ENCODE measurements at places on chromosomes 2 and 18.

DNA sequence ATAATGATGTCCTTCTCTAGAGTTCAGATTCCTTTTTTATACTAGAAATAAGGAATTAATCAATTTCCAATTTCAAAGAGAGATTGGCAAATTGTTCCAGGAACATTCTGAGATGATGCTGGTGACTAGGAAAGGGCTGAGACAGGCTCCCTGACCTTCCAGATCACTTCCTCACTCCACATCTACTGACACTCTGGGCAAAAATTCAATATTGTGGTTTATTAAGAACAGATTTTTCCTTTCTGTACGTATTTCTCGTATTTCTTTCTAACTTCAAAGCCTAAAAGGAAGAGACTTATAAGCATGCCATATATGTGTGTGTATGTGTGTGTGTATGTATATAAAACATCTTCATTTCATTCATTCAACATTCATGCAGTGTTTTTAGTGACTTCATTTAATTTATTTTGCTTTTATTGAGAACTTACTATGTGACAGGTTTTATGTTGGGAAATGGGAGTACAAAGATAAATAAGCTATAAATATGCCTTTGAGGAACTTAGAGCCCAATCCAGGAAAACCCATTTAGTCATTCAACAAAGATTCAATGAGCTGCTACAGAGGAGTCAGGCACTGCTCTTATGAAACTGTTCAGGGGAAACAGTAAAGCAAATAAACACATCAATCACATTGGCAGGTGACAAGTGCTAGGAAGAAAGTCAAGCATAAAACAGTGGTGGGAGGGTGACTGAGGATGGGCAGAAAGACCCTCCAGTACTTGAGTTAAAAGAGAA, 137.9 kb downstream of the RDH14 start:
- no peak for DNase-seq

GRCh38 chr2:42129947-42130346, 39.2 kb upstream of the EML4 start:
- DNase-seq = no peak

GRCh38 chr2:161381546-161381945, 34.6 kb upstream of the TBR1 start:
- no peak for DNase-seq

DNA sequence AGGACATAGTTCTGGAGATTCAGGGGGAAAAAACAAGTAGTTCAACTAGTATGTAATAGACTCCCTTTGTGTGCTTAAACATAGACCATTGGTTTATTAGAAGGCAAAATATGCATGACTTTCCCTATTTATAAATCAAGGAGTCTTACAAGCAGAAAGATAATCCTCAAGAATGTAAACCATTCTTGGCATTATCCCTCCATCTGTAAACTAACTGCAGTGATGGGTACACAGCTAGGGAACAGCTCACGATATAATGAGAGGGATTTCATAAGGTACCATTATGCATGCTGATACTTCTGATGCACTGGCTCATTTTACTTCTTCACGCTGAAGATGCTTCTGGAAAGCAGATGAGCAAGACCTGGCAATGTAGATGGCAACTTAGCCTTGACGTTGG, 878 bp downstream of the FBXO15 start:
- DNase-seq = no peak

GRCh38 chr2:10499911-10500521, 51.9 kb upstream of the ODC1 start:
- DNase-seq = no peak

GRCh38 chr2:74548900-74549826, 4.6 kb downstream of the LOXL3 start:
- DNase-seq = peak; percentile 69

DNA sequence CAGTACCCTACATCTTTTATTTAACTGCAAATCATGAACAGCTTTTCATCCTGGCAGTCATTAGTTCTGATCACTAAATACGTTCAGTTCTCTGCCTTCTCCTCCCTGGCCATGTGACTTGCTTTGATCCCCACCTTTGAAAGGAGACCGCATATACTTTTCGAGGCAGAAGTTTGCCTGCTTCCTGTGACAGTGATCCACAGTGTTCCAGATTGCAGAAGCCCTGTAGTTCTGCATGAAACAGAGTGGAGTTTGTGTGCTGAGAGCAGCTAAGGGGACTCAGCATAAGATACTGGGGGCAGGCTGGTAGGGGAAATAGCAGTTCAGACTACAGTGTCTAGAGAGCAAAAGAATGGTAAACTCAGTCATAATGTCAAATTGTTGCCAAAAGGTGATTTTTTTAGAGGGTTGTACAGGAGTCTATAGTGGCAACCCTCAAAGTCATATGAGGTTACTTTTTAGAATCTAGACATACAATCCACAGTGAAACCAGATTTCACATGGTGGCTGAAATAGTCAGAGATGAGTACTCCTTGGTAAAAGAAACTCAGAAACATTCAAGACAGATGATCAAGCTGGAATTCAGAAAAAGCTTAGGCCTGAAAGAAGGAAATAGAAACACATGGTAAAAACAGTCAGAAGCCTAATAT, 1800.4 kb upstream of the CELF4 start:
- DNase-seq = no peak

GRCh38 chr2:56444339-56444738, 260.5 kb downstream of the CCDC85A start:
- peak; percentile 82 for DNase-seq

DNA sequence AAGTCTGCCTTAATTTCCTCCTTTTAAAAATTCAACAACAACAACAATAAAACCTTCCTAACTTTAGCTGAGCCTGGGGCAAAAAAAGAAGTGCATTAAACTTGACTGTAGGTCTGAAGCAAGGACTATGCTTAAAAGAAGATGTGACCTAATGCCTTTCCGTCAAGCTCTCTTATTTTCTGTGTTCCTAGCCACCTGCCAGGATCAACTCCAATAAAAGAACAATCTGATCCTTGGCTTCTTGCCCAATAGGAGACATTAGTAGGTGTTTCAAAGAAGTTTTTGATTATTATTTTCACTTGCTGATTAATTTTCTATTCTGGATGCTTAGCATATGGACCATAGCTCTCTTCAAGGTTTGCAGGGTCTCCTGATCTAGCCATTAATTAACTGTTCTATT, 237.5 kb downstream of the STK39 start:
- DNase-seq = peak; percentile 33

- DNase-seq = no peak
Observed at GRCh38 chr18:28802546-28802945, 625.6 kb upstream of the CDH2 start.
